Effector memory CD8-positive, alpha-beta T cell (primary cell): ENCODE measurements at places on chromosomes 6 and 20.

- peaks cover 6% of the 10 kb centered on the region for H3K27me3 ChIP-seq
- no peak for DNase-seq
- no peak overlapping the region for H3K27ac ChIP-seq
- no peaks in the 10 kb centered on the region for H3K36me3 ChIP-seq
Measured at GRCh38 chr6:169783971-169784820, 32.8 kb downstream of the ERMARD start.

DNA sequence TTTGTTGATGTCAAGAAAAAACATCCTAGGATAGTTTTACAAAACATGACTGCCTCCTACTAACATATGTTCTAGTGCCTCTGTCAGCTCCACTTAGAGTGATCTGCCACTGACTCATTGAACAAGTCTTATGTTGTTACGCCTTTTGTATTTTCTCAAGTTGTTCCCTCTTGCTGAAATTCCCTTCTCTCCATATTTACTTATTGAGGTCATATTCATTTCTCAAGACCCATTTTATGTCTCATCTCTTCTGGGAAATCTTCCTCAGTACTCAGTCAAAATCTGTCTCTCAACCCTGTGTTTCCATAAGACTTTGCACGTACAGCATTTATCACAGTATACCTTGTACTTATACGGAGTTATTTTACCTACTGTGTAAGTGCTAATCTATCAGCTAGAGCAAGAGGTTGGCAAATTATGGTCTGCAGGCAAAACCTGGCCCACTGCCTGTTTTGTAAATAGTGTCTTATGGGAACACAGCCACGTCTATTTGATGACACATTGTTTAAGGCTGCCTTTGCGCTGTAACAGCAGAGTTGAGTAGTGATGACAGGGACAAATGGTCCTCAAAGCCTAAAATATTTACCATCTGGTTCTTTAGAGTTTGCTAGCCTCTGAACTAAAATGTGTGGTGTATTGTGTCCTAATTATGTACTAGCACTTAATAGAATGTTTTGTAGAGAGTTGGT is 83.4 kb downstream of the ADGRB3 start:
- no peaks in the 10 kb centered on the region for H3K36me3 ChIP-seq
- no peak overlapping the region for H3K4me3 ChIP-seq
- DNase-seq = no peak
- H3K27me3 ChIP-seq = no peaks in the 10 kb centered on the region
- H3K27ac ChIP-seq = no peak overlapping the region
- no peaks in the 10 kb centered on the region for H3K4me1 ChIP-seq

- no peaks in the 10 kb centered on the region for H3K4me1 ChIP-seq
- no peak overlapping the region for H3K4me3 ChIP-seq
- DNase-seq = no peak
- H3K36me3 ChIP-seq = no peaks in the 10 kb centered on the region
- peaks cover 8% of the 10 kb centered on the region for H3K27me3 ChIP-seq
Measured at GRCh38 chr6:16803294-16804200, 42.3 kb upstream of the ATXN1 start.

- no peak for DNase-seq
- no peak overlapping the region for H3K4me3 ChIP-seq
- H3K27me3 ChIP-seq = no peaks in the 10 kb centered on the region
- H3K4me1 ChIP-seq = no peaks in the 10 kb centered on the region
- no peaks in the 10 kb centered on the region for H3K36me3 ChIP-seq
- H3K27ac ChIP-seq = no peak overlapping the region
Measured at GRCh38 chr6:140269591-140270165, 895.2 kb upstream of the CITED2 start.

DNA sequence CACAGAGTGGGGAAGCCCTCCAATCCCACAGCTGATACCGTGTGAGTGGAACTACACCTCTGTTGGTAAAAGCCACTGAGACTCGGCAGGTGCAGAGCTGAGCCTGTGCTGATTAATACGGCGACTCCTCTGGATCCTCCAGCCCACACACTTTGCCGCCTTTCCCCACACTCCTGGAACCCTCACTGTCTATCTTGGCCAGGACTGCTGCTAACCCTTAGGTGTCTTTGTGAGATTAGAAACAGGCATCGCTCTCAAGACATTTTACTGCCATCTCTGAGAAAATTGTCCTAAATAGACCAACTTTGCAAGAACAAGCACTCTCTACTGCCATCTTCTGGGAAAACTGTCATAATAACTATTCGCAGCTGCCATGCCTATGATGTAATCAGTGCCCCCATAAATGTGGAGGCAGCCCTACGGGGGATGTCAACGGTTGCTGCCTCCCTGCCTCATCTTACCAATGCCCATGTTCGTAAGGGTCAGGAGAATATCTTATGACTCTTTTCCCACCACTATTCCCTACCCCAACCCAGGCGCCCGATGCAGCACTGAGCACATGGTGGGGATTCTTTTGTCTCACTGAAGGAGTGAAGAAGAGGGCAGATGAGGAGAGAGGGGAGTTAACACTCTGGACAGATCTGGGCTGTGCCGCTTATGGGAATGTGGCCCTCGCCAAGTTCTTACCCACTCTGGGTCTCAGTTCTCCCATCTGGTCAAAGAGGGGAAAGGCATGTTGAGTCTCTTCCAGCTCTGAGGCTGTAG is 26.1 kb upstream of the KCNB1 start:
- no peak overlapping the region for H3K27ac ChIP-seq
- no peak overlapping the region for H3K4me3 ChIP-seq
- peaks cover 31% of the 10 kb centered on the region for H3K27me3 ChIP-seq
- H3K36me3 ChIP-seq = peaks cover 3% of the 10 kb centered on the region
- H3K4me1 ChIP-seq = peaks cover 6% of the 10 kb centered on the region

GRCh38 chr20:35699957-35700624 is 886 bp downstream of the ROMO1 start:
- no peak for DNase-seq
- no peaks in the 10 kb centered on the region for H3K27me3 ChIP-seq
- H3K27ac ChIP-seq = peak overlapping the region; percentile 99
- peaks cover 76% of the 10 kb centered on the region for H3K36me3 ChIP-seq

GRCh38 chr6:1850840-1851157 is 241.1 kb downstream of the FOXC1 start:
- no peak overlapping the region for H3K4me3 ChIP-seq
- DNase-seq = no peak
- no peaks in the 10 kb centered on the region for H3K27me3 ChIP-seq
- H3K36me3 ChIP-seq = peaks cover 2% of the 10 kb centered on the region
- H3K4me1 ChIP-seq = no peaks in the 10 kb centered on the region

DNA sequence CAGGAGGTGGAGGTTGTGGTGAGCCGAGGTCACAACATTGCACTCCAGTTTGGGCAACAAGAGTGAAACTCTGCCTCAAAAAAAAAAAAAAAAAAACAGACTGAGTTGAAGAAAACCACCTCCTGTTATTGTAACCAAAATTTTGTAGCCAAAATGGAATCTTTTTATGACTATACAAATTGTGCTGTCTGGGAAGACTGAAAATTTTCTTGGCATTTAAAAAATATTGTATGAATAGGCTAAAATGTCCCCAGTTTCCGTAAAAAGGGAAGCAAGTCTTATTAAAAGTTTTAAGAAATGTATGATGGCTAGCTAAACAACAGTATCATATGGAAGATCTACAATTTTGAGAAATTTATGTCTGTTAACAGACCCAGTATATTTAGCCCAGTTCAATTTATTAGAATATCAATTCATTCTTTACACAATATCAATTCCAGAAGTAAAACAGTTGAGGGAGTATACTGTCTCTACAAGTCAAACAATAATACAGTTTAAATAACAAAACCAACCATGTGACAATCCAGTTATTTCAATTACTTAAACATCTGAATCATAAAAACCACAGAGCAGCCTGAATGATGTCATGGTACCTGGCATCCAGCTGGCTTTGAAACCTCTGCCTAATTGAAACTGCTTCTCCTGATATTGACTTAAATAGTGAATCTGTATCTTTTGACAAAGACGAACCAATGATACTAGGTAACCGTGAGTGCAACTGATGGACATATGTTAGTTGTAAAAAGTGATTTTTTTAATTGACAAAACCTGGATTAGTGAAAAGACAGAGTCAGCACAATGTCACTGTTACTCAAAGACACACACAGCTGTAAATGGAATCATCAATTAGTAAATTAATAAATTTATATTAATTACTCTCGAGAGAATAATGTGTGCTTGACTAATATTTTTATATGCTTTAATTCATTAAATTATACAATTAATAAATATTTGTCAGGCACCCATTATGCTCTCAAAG is 166.6 kb upstream of the MARCKS start:
- no peaks in the 10 kb centered on the region for H3K36me3 ChIP-seq
- H3K27ac ChIP-seq = no peak overlapping the region
- DNase-seq = no peak
- H3K4me1 ChIP-seq = no peaks in the 10 kb centered on the region
